ENCODE measurements at places on chromosomes 5 and 9.

DNA sequence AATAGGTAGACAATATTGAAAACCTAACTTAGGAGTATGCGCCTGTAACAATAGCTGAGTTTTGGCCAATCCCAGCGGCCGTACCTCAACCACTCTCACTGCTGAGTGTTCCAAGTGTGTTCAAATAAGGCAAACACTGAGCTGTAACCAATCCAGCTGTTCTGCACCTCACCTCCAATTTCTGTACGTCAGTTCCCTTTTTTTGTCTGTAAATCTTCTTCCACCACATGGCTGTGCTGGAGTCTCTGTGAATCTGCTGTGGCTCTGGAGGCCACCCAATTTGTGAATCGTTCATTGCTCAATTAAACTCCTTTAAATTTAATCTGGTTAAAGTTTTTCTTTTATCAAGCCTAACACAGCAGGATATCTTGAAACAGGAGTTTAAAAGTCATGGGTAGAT lies 116.3 kb downstream of the SLC28A3 start:
- no peak for DNase-seq

DNA sequence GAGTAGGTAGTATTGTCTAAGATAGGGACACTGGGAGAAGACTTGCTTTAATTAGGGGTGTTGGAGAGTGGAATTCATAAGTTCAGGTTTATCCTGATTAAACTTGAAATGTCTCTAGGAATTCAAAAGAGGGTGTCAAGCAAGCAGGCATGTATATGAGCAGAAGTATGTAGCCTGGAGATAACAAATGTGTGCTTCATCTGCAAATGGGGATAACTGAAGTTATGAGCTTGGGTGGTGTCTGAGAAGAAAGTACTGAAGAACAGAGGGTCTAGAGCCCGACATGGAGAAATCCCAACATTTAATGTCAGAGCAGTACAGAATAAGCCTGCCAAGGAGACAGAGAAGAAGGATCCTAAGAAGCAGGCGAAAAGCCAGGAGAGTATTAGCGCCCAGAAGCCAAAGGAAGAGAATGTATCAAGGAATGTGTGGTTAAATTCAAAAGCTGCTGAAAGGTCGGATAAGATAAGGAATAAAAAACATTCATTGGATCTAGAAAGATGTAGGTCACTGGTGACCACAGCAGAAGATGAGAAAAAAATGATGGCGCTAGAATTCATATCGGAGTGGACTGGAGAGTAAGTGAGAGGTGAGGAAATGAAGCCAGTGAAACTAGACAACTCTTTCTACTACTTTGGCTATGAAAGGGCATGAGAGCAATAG lies 401.5 kb upstream of the PIK3R1 start:
- DNase-seq, result no peak

DNA sequence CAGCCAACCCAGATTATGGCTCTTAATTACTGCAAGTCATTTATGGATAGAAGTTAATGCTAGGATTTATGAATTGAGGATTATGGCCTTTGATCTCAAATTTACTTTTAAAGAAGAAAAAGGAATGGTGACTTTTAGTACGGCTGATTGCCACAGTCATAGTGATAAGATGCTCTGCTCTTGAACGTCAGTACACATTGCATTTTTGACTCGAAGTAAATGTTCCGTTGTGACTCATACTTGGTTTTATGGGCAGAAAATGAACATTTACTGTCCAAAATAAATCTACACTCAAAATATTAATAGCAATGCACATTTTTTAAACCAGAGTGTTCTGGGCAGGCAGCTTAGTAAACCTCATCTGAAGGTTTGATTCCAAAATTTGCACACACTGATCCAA lies 830 bp downstream of the ADAMTSL1 start:
- no peak for DNase-seq

DNA sequence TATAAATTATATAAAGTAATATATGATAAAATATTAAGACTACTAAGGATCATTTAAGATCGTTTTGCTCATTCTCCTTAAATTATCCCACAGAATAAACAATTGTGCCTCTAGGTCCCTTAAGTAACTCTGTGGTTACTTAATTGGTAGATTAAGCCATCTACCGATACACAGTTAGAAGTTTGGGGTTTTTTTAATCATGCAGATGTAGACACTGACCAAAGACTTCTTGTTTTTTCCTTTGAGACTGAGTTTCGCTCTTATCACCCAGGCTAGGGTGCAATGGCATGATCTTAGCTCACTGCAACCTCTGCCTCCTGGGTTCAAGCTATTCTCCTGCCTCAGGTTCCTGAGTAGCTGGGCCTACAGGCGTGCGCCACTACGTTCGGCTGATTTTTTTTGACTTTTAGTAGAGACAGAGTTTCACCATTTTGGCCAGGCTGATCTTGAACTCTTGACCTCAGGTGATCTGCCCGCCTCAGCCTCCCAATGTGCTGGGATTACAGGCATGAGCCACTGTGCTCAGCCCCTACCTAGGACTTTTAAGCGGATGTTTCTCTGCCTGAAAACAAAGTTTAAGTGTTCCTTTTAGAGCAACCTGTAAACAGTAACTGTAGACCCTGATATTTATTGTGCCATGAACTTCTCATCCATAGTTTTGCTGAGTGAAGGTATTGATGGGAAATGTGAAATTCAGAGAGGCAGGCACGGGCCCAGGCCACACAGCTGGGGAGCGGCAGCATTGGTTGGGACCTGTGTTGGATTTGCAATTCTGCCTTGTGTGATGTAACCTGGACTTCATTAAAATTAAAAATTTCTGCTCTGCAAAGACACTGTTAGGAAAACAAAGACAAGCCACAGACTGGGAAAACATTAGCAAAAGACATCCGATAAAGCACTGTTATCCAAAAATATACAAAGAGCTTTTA lies 11.6 kb downstream of the CEL start:
- DNase-seq, result no peak
